ENCODE measurements at places on chromosomes 1 and 21. TPM values are rescaled to one million over a fixed set of nuclear protein-coding genes. Genes with fewer than 3 reads are reported as not detected.

SNX7 gene
- total RNA-seq = 19.9 TPM

RHD gene
- total RNA-seq = 1.2 TPM

BCAS2 gene
- total RNA-seq = 43.1 TPM

CNTN2 gene
- not detected for total RNA-seq

ADAMTS4 gene
- not detected for total RNA-seq

ADAM30 gene
- not detected for total RNA-seq

SLC22A15 gene
- total RNA-seq = 1.4 TPM

FAM89A gene
- total RNA-seq = 30.7 TPM

KRTAP27-1 gene
- total RNA-seq = not detected

CENPL gene
- 28.0 TPM for total RNA-seq

RIMKLA gene
- total RNA-seq = 0.35 TPM

LRRC71 gene
- total RNA-seq = not detected

RPL11 gene
- total RNA-seq = 1,891 TPM

KRTAP12-2 gene
- not detected for total RNA-seq
